ENCODE measurements at places on chromosomes 16 and 17.

GRCh38 chr17:9294661-9295210 is 273.4 kb downstream of the NTN1 start:
- no peak for DNase-seq

GRCh38 chr17:77831474-77832179 is 126.9 kb upstream of the TNRC6C start:
- no peak for DNase-seq

- peak; percentile 34 for DNase-seq
Observed at GRCh38 chr17:35804658-35805192, 4.6 kb upstream of the TAF15 start.

DNA sequence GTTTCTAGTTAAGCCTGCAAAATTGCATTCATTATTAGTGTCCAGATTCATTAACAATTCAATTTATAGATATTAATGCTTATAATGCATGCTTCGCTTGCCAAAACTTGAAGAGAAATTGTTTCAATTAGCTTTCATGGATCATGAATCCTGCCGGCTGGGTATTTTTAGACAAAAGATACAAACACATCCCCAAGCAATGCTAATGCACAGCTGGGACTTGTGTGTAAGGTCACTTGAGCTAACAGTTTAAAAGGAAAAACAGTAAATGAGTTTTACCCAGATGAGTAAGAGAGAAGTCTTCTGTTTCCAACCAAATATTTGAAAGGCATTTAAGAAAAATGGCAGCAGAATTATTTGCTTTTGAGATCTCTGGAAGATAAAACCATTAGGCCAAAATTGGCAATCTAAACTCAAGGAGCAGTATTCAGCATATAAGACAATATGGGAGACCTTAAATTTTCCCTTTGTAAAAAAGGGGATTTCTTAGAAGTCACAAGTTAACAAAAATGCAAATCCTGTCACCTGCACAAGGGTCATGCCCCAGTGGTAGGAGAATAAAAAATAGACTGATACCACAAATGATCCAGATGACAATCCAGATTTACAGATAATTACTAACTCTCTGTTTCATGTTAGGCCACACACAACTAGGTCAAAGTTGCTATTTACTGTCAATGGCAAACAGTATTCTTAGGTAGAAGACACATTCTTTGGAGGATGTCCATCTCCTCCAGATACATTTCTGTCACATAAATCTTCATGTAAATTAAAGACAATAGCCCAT is 418.4 kb upstream of the PMFBP1 start:
- no peak for DNase-seq
